MM.1S (cell line): ENCODE measurements at places on chromosomes 1 and 21.

GRCh38 chr1:3914331-3914851, 14.3 kb upstream of the C1orf174 start:
- no peak overlapping the region for H3K27ac ChIP-seq
- no peak overlapping the region for H3K4me3 ChIP-seq
- no peak for DNase-seq
- H3K27me3 ChIP-seq = peaks cover 23% of the 10 kb centered on the region
- no peaks in the 10 kb centered on the region for H3K4me1 ChIP-seq

DNA sequence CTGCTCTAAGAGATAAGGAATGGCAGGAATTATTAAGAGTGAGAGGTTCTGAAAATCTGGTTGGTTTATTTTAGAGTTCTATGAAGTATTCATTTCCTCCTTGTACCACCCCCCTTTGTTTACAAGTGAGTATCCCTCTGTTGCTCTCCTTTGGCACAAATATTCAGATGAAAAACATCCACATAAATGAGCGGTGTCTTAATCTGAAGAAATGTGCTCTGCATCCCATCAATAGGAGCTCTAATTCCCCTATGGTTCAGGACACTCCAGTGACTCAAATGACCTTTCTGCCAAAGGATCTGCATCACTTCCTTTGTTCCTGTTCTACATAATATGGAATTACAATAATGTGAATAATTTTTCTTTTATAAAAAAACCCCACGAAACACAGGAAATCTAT, 16.6 kb downstream of the DDAH1 start:
- no peaks in the 10 kb centered on the region for H3K36me3 ChIP-seq
- no peak for DNase-seq
- no peaks in the 10 kb centered on the region for H3K4me1 ChIP-seq
- no peaks in the 10 kb centered on the region for H3K27me3 ChIP-seq

DNA sequence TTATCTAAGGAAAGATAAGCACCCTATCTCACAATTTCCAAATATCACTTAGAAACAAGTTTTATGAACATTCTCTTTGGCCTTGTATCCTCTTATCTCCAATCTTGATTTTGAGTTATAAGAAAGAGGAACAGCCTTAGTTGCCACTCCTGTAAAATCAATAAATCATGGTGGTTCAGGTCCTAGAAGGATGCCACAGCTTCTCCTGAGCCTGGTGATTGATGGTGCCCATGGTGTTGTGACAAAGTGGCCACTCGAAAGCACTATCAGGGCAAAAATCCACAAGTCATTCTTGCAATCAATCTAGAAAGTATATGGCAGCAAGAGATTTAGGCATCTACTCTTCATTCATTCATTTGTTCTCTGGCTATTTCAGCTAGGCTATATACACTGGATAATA, 27.8 kb downstream of the GBP6 start:
- no peak for DNase-seq
- no peaks in the 10 kb centered on the region for H3K27me3 ChIP-seq
- no peak overlapping the region for H3K27ac ChIP-seq
- no peak overlapping the region for H3K4me3 ChIP-seq
- H3K4me1 ChIP-seq = no peaks in the 10 kb centered on the region

DNA sequence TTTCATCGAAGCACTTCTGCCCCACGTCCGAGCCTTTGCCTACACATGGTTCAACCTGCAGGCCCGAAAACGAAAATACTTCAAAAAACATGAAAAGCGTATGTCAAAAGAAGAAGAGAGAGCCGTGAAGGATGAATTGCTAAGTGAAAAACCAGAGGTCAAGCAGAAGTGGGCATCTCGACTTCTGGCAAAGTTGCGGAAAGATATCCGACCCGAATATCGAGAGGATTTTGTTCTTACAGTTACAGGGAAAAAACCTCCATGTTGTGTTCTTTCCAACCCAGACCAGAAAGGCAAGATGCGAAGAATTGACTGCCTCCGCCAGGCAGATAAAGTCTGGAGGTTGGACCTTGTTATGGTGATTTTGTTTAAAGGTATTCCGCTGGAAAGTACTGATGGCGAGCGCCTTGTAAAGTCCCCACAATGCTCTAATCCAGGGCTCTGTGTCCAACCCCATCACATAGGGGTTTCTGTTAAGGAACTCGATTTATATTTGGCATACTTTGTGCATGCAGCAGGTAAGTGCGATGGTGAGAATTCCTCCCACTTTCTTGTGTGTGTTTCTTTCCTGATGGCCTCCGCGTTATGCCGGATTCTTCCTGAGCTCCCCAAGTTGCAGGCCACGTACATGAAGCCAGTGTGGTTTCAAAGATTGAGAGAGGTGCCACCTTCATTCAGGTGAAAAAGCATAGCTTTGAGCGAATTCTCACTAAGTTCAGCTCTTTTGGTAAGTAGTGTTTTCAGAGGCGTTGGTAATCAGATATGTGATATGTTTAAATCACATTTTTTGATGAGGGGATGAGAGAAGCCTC, 6.0 kb downstream of the NFIA start:
- no peak for DNase-seq
- no peaks in the 10 kb centered on the region for H3K36me3 ChIP-seq
- no peak overlapping the region for H3K4me3 ChIP-seq
- no peaks in the 10 kb centered on the region for H3K4me1 ChIP-seq

DNA sequence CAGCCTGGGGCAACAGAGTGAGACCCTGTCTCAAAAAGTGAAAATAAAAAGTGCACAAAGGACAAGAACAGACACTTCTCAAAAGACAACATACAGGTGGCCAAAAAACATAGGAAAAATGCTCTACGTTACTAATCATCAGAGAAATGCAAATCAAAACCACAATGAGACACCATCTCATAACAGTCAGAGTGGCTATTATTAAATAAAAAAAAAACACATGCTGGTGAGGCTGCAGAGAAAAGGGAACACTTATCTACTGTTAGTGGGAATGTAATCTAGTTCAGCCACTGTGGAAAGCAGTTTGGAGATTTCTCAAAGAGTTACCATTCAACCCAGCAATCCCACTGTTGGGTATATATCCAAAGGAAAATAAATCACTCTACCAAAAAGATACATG, 173.2 kb downstream of the SMYD3 start:
- H3K4me1 ChIP-seq = no peaks in the 10 kb centered on the region
- no peak overlapping the region for H3K27ac ChIP-seq
- H3K4me3 ChIP-seq = no peak overlapping the region
- H3K36me3 ChIP-seq = no peaks in the 10 kb centered on the region
- no peaks in the 10 kb centered on the region for H3K27me3 ChIP-seq
- DNase-seq = no peak

DNA sequence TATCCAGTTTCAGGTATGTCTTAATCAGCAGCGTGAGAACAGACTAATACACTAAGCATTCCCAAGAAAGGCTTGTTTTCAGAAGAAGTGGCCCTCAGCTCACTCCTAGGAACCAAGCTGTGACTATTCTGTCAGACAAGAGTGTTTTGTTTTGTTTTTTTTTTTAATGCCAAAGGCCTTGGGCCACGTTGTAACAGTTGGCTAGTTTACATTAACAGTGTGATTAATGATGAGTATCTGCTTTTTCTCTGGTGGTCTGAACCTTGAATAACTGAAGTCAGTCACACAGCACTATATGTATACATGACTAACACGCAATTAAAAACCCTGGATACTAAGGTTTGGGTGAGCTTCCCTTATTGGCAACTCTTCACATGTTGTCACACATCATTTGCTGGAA, 21.9 kb downstream of the DPYD start:
- no peak for DNase-seq
- H3K4me3 ChIP-seq = no peak overlapping the region
- H3K36me3 ChIP-seq = no peaks in the 10 kb centered on the region
- no peaks in the 10 kb centered on the region for H3K27me3 ChIP-seq
- no peak overlapping the region for H3K27ac ChIP-seq

DNA sequence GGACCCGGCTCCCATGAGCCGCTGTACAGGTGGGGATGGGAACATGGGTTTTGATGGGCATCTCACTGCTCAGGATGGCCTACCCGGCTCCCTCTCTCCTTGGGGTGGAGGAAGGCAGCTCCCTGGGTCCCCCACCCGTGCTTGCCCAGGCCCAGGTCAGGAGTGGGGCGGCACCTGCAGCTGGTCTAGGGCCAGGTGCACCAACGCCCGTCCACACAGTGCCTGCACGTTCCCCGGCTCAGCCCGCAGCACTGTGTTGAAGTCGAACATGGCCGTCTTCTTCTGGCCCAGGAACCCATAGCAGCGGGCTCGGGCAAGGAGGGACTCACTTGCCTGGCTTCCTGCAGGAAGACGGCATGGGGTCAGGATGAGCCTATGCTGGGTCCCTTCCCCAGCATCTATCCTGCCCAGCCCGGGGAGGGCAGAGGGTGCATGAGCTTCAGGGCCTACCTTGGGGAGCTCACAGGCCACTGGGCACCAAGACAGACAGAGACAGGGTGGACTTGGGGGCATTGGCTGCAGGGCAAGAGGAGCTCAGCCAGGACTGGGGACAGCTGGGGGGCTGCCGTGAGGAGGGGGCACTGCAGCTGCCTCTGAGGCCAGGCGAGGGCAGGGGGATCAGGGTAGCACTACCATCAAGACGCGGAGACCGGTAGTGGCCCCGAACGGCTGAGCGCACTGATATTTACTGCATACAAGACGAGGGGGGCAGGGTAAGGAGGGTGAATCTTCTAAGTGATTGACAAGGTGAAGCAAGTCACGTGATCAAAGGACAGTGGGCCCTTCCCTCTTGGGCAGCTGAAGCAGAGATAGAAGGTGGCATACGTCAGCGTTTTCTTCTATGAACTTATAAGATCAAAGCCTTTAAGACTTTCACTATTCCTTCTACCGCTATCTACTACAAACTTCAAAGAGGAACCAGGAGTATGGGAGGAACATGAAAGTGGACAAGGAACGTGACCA, 17.8 kb downstream of the TTC34 start:
- no peak for DNase-seq
- H3K27me3 ChIP-seq = peaks cover 69% of the 10 kb centered on the region
- no peak overlapping the region for H3K27ac ChIP-seq
- no peak overlapping the region for H3K4me3 ChIP-seq
- H3K4me1 ChIP-seq = no peaks in the 10 kb centered on the region

DNA sequence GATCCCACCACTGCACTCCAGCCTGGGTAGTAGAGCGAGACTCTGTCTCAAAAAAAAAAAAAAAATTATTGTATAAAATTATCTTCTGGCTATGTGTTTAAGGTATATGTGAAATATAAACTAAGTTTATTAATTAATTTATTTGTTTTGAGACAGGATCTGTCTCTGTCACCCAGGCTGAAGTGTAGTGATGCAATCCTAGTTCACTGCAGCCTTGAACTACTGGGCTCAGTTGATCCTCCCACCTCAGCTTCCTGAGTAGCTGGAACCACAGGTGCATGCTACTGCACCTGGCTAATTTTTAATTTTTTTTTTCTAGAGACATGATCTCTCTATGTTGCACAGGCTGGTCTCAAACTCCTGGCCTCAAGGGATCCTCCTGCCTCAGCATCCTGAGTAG, 67.9 kb downstream of the RD3 start:
- DNase-seq = peak; percentile 24
- no peaks in the 10 kb centered on the region for H3K36me3 ChIP-seq
- no peak overlapping the region for H3K4me3 ChIP-seq
- peaks cover 11% of the 10 kb centered on the region; the same call in 1 of the 2 replicates for H3K4me1 ChIP-seq

DNA sequence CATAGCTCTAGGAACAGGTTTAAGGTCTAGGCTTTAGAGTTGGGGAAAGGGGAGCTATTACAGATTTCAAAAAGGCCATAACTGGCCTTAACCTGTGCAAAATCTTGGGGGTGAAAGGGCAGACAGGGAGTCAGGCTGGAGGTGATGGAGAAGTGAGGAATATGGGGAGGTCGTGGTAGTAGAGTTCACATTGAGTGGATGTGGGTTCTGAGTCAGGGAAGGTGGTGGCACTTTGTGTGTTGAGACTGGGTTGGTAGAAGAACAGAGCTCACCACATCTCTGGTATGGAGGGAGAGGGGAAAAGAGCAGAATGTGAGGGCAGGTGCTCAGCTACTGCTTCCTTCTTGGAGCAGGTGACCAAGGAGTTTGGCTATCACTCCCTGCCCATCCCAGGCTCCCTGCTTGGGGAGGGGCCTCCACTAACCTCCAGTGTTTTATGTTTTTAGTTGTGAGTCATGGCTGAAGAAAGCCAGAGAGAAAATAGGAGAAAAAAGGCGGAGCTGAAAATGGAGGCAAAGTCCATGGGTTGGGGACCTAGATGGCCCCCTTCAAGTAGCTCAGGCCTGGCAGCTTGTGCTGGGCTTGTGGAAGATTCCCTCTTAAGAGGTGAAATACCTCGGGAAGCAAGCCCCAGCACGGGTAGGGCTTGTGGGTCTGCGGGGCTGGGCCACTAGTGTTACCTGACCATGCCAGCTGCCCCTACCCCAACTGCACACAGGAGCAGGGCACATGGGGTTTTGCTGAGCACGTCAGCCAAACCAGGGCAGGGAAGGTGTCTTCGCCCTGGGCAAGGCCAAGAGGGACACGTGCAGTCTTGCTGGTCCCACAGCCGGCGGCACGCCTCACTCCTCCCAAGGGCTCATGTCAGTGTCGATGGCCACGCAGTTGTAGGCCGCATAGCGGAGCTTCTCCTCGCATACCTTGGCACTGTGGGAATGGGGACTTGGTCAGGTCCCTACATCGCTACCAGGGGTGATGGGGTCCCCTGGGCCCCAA, 8.2 kb downstream of the HECTD3 start:
- no peaks in the 10 kb centered on the region for H3K36me3 ChIP-seq
- no peaks in the 10 kb centered on the region for H3K27me3 ChIP-seq
- no peak overlapping the region for H3K27ac ChIP-seq
- peaks cover 8% of the 10 kb centered on the region for H3K4me1 ChIP-seq
- DNase-seq = no peak
- H3K4me3 ChIP-seq = no peak overlapping the region

DNA sequence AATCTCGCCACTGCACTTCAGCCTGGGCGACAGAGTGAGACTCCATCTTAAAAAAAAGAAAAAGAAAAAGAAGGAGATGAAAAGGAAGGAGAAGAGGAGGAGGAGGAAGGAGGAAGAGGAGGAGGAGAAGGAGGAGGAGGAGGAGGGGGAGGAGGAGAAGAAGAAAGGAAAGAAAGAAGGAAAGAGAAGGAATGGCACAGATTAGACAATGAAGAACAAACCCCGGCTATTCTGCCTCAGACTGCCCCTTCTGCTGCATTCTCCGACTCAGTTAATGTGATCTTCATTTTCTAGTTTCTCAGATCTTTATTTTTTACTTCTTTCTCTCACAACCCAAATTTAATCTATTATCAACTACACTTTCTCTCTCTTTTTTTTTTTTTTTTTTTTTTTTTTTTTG, 40.1 kb upstream of the PTGFRN start:
- H3K4me3 ChIP-seq = no peak overlapping the region
- no peak overlapping the region for H3K27ac ChIP-seq
- no peaks in the 10 kb centered on the region for H3K36me3 ChIP-seq
- H3K27me3 ChIP-seq = no peaks in the 10 kb centered on the region
- no peaks in the 10 kb centered on the region for H3K4me1 ChIP-seq
- no peak for DNase-seq

DNA sequence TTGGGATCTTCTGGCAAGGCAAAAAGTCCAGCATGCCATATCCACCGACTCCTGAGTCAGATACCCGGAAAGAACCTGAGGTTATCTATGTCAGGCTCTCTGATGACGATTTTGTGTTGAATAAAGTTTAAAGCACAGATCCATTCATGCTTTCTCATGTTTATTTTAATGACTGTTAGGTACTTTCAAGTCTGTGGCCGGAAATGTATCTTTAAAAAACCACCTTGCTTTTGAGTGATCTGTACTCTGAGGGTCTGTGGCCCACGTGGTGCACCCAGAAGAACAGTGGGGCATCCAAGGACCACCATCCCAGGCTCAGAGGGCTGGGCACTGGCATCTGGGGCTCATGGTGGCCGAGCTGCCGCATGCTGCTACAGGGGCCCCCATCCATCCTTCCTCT, 30.1 kb upstream of the VASH2 start:
- H3K27ac ChIP-seq = no peak overlapping the region
- H3K36me3 ChIP-seq = no peaks in the 10 kb centered on the region
- H3K27me3 ChIP-seq = no peaks in the 10 kb centered on the region
- no peak overlapping the region for H3K4me3 ChIP-seq
- H3K4me1 ChIP-seq = peaks cover 12% of the 10 kb centered on the region

GRCh38 chr1:10986525-10986890, 25.9 kb upstream of the TARDBP start:
- DNase-seq = no peak
- H3K4me3 ChIP-seq = no peak overlapping the region
- no peak overlapping the region for H3K27ac ChIP-seq
- H3K4me1 ChIP-seq = no peaks in the 10 kb centered on the region
